ENCODE measurements at places on chromosomes 4 and X. TPM values are rescaled to one million over a fixed set of nuclear protein-coding genes. Genes with fewer than 3 reads are reported as not detected.

Gene SRPX2
- total RNA-seq, result 39.8 TPM

GRCh38 chr4:162498168-162498567 is 334.4 kb upstream of the FSTL5 start:
- no peak for DNase-seq

- no peak for DNase-seq
These were observed 10.5 kb downstream of the ARL13A start for GRCh38 chrX:100979881-100980607.

DNA sequence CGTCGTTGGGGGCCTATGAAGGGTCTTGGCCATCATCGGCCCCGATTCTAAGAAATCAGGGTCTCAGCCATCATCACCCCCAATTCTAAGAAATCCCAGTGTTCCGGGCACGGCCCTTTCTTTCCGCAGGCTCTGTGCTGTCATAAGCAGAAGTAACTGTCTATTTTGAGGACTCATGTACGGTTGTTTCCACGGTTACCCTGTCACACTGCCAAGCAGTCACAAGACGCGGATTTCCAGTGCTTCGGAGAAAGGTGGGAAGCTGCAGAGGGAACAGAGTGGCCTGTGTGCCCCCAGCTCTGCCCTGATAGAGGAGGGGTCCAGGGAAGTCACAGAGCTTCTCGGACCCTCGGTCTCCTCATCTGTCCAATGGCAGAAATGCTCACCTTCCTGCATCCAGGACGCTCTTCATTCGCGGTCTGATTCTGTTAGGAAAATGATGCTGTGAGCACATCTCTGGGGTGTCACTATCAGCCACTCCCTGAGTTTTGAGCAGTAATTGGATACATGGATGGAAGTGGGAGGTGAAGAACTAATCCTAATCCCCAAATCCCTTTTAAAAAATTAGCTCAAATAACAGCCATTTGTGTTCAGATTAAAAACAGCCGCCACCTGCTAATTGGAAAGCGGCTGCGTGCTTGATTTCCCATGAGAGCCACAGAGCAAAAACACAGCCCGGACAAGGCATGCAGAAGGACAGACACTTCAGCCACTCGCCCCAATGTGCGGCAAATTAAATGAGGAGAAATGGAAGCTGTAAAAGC is 73.1 kb downstream of the WFS1 start:
- no peak for DNase-seq

DNA sequence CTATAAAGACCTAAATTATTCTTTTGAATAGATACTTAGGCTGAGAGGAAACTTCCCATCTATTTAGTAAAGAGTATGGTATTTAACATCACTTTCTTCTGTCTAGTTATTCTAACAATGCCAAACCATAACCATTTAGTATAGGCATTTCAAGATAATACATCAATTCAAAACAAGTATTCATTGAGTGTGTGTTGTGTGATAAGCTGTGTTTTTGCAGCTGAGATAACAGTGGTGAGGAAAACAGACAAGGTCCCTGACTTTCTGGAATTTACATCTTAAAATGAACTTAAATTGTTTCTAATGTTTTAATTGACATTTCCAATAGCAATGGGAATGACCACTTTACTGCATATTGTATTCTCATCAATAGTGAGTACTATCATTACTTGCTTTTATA is 22.4 kb upstream of the TSPAN5 start:
- DNase-seq, result no peak

DNA sequence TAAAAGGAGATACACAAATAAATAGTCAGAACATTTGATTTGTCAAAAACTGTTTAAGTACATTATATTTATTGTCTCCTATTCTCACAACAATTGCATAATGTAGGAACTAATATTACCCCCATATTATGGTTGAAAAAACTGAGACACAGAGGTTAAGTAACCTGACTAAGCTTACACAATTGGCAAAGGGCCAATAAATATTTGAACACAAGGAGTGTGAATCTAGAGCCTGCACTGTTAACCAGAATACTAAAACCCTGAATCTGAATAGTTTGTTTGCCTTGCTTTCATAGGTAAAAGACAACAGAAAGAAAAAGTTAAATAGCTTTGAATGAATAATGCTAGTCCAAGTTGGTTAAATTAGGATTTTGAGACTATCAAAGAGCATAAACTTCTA is 55.2 kb downstream of the IL13RA2 start:
- no peak for DNase-seq

GRCh38 chr4:128571747-128572146 is 237.8 kb upstream of the JADE1 start:
- peak; percentile 38 for DNase-seq

Gene CCDC120
- total RNA-seq, result 0.52 TPM

Gene PRIMPOL
- total RNA-seq, result 12.8 TPM

Gene RBMXL3
- total RNA-seq, result not detected

DNA sequence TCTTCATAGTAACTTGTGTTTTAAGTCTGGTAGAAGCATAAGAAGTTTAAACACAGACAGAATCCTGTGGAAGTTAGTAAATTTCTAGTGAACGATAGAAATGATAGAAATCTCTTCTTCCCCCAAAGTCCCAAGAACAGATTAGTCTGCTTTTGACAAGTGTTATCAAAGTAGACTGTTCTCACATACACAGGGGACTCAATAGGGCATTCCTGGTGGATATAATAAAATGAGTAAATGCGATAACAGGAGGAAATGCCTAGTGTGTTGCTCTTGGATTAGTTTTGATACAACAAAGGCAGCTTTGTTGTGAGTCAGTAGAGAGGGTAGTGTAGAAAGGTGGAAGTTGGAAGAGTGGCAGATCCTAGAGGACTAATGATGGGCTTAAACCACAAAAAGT is 43.5 kb downstream of the CLCN3 start:
- DNase-seq, result peak; percentile 30

Gene HELT
- not detected for total RNA-seq

GRCh38 chrX:8849945-8850344 is 48.8 kb upstream of the FAM9A start:
- DNase-seq, result no peak

Gene DRP2
- 0.35 TPM for total RNA-seq

DNA sequence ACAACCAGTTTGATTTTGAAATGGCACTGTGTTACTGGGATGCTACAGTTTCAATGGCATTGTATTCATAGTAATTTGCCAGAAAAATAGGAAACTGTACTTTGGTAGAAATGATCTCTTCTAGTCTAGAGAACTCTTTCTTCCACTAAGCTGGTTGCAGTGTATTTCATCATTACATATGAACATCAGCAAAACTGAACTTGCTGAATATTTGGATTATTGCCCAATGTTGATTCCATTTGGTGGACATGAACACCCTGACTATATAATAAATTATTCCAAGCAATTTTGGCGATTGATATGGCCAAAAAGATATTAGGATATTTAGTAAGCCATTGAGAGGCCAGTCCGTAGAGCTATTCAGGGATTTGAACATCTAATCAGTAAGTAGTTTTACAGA is 191.8 kb upstream of the CXorf66 start:
- no peak for DNase-seq

GRCh38 chr4:73723023-73723422 is 17.3 kb upstream of the CXCL8 start:
- peak; percentile 98 for DNase-seq

- peak; percentile 7 for DNase-seq
These were observed 116.2 kb upstream of the DCLK2 start for GRCh38 chr4:149961876-149962597.

Gene SPANXA2
- total RNA-seq, result not detected

DNA sequence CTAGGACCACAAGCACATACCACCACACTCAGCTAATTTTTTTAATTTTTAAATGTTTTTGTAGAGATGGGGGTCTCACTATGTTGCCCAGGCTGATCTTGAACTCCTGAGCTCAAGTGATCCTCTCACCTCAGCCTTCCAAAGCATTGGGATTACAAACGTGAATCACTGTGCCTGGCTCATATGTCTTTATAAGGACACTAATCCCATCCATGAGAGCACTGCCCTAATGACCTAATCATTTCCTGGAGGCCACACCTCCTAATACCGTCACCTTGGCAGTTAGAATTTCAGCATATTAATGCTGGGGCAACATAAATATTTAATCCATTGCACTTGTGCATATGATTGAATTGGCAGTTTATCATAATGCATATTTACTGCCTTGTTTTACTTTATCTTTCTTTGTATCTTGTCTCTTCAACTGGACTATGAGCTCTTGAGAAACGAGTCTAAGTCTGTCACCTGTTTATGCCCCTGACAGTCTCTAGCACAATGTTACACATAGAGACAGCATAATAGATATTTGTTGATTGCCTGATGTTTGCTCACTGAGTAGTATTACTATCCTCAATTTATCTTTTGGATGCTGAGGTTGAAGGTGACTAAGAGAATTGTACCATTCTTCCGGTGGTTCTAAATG is 172.0 kb downstream of the AASDH start:
- no peak for DNase-seq

Gene XAGE2
- total RNA-seq, result not detected

- DNase-seq, result no peak
These were observed 3.7 kb downstream of the NKX3-2 start for GRCh38 chr4:13540446-13541175.

GRCh38 chr4:106422766-106423165 is 54.2 kb upstream of the GIMD1 start:
- no peak for DNase-seq

DNA sequence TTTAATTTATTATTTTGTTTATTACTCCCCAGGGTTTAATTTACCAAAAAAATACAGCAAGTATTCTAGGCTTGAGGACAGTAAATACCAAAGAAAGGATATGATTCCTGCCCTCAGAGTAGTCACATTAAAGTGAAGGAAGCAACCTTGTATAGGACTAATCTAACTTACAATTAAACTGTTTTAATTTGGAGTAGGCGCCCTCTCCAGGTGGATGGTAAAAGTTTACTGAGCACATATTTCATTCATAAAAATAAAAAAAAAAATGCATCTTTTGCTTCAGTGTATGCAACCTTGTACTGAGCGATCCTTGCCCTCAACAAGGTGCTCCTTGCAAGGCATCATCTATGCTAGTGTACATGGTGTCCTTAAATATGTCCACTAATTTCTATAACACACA is 72.0 kb upstream of the MAGEB16 start:
- DNase-seq, result peak; percentile 6

- DNase-seq, result no peak
These were observed 138.3 kb upstream of the PDHA2 start for GRCh38 chr4:95701500-95702170.

DNA sequence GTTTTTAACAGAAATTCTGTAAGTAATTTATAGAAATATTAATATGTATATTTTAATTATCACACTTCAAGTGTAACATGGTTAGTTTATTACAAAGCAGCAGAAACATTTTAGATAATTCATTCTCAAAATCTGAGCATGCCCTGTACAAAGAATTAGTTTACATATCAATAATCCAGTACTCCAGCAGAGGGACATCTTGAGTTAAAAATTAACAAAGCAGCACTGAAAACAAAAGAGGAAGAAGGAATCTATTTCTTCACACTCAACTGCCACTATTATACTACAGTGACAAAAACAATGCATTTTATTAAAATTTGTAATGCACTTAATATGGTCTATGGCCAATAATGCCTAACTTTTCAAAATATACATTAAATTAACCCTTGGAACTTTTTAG is 179.1 kb upstream of the KLHL4 start:
- peak; percentile 50 for DNase-seq

GRCh38 chr4:56245547-56246232 is 141.6 kb downstream of the AASDH start:
- no peak for DNase-seq

Gene ZFYVE28
- 10.0 TPM for total RNA-seq

DNA sequence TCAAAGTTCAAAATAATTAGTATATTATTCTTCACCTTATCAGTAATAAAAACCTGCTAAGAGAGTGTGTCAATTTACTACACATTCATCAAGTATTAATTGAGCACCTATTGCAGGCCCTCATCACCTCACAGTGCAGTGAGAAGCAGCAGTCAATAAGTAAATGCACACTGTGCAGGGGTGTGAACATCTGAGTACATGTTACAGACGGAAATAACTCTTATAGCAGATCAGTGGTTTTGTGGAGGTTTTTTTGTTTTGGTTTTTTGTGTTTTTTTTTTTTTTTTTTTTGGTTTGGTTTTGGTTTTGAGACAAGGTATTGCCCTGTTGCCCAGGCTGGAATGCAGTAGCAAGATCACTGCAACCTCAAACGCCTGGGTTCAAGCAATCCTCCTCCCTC is 20.3 kb downstream of the KLF3 start:
- DNase-seq, result no peak

DNA sequence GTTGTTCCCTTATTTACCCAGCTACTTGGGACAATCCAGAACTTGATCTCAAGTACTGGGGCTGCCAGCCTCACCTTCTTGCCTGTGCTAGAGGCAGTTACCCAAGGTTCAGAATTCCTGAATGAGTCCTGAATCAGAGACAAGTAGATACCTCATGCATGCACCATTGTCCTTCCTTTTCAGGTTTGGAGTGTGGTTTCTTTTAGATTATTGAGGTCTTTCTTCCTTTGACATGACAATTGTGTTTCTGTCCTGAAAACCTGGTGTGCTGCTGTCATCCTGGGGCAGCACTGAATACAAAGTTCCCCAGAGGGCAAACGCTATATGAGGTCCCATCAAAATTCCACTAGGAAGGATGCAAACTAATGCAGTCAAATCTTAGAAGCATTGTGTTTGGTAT is 3.5 kb downstream of the CXCL2 start:
- DNase-seq, result no peak

GRCh38 chr4:22688236-22688635 is 4.5 kb upstream of the GBA3 start:
- DNase-seq, result no peak

Gene FGFR3
- total RNA-seq, result 0.62 TPM

GRCh38 chr4:15075875-15076274 is 73.6 kb downstream of the CPEB2 start:
- DNase-seq, result no peak

GRCh38 chr4:170214101-170214500 is 124.3 kb upstream of the AADAT start:
- DNase-seq, result no peak

GRCh38 chr4:62407534-62407933 is 1207.4 kb downstream of the ADGRL3 start:
- DNase-seq, result no peak

GRCh38 chr4:74268643-74269042 is 39.6 kb upstream of the EPGN start:
- DNase-seq, result no peak

GRCh38 chr4:183099537-183100297 is 660 bp downstream of the WWC2 start:
- DNase-seq, result no peak

GRCh38 chr4:68498413-68499007 is 51.2 kb downstream of the TMPRSS11E start:
- peak; percentile 58 for DNase-seq

DNA sequence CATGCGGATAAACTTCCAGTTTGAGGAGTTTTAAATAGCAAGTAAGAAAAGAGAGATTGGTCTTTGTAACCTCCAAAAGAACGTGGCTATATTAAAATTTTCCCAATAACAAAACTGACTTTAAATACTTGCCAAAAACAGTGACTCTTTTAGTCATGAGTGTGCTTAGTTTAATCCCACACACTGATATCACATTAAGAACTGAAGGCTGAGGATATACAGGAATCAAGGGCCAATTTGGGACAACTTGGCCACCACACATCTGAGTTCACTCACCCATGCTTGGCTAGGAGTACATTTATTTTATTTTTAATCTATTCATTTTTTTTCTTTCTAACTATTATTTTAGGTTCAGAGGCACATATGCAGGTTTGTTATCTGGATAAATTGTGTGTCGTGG is 110.2 kb downstream of the APBB2 start:
- no peak for DNase-seq
